ENCODE measurements at places on chromosomes 7 and 10.

GRCh38 chr10:86759073-86759672, 2.8 kb downstream of the BMPR1A start:
- DNase-seq: no peak

DNA sequence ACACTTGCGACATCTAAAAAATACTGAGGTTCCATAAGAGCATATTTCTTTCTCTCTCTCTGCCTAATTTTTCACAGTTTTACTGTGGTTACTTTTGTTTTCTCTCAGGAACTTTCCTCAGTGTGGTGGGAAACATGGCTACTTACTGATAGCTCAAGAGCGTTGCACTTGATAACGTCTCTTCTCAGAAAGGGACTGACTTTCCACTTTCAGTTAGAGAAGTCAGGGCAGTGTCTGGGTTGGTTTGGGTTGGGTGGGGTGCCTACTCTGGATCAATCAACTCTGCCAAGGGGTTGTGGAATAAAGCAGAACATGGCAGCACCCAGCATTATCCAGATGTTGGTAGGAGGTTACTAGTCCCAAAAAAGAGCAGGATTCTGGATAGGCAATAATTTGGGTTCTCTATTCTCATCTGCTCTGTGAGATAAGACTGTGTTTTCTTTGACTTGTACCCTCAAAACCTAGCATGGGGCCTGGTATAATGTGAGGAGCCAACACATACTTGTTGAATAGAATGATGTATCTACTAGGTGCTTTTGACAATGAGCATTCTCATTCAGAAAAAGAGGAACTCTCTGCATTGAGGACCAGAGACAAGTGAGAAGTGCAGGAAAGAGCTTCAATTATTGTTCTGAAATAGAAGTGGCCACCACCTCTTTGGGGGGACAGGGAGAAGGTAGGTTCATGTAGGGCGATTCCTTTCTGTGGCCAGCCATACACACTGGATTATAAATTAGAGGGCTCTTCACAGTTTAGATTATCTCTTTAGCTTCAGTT, 315.7 kb downstream of the REEP3 start:
- no peak for DNase-seq

DNA sequence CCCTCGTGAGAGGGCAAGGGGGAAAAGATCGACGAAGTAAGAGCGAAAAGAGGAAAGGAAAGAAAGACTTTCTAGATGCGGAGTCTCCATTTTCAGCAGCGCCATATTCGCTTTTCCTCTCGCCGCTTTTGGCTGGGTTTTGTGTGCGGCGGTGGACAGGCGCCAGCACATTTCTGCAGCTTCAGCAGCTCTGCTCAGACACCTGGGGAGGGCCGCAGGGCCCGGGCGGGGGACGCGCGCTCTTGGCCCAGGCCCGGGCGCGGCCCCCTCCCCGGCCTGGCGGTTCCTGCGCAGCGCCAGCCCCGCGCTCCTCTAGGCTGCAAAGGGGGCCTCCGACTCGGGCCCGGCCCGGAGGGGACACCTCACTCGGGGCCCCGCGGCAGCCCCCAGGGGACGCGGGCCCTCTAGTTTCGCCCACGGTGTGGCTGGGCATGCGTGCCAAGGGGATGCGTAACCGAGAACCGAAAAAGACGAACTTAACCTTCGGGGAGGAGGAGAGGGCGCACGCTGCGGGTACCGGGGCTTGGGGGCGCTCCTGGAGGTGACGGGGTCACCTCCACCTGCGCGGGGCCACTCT, 34.5 kb upstream of the EBLN1 start:
- peak; percentile 60 for DNase-seq

DNA sequence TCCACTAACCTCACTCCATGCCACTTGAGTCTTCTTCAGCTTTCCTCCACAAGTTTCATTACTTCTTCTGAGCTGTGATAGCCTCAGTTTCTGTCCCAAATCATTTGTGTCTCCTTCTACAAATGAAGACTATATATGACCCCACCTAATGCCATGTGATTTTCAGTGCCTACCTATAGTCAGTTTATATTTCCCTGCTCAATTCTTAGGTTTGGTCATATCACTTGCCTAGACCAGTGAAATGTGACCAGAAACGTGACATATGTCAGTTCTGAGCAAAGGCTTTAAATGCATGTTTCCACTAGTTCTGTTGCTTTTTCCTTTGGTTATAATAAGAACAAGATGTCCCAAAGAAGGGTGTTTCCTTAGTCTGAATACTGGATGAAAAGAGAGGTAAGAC, 24.6 kb upstream of the REEP3 start:
- DNase-seq: no peak

DNA sequence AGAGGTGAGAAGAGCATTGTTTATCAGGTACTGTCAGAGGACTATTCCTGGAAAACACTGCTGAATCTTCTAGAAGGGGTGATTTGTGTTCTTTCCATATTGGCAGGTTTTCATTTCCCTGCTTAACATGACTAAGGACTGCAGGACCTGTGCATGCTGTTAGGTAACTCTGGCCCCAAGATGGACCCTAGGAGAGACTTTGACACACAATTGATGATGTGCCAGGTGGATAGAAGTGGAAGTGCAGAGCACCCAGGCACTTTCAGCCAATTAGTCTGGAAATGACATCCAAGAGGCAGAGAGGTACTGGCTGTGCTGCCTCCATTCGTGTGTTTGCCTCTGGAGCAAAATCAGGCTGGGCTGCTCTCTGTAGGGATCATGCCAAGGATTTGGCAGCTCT, 496.3 kb upstream of the GALNT17 start:
- DNase-seq: no peak

DNA sequence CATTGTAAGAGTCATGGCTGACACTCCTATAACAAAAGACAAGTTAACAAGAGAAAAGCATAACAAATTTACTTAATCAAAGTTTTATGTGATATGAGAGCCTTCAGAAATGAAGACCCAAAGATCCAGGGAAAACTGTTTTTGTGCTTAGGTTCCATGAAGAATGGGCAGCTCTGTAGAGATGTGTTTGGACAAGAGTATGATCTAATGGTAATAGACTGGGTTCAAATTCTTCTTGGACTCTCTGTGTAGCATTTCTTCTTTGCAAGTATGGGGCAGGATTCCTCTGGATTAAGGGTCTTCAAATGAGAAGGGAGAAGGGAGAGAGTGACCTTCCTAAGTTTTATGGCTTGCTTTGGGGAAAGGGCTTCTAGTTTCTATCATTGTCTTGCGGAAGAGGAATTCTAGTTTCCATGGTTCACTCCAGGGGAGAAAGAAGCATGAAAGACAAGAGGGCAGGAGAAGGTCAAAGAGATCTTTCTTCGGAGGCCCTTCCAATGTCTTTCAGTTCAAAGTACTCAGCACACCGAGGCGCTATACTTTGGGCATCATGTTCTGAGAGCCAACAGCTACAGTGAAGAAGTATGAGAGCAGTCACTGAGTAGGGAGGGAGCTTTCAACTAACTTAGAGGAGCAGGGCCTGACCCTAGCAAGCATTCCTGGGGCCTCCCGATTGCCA, 15.4 kb downstream of the IFIT3 start:
- no peak for DNase-seq

DNA sequence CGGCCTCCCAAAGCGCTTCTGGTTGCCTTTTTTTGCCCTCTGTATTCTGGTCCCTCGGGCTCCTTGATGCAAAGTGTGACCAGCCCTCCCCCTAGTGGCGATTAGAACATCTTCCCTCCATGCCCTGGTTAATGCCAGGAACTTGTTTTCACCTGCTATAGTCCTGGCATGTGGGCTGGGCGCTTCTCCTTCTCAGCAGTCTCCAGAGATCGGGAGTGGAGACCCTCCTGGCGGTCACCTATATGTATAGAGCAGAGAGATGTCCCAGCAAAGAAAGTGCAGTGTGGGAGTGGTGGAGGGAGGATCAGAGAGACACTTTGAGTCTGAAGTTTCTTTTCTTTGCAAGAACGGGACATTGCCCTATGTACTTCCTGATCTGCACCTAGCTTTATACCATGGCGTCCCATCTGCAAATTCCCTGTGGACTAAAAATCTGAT, 264.1 kb downstream of the OTUD1 start:
- DNase-seq: peak; percentile 68

DNA sequence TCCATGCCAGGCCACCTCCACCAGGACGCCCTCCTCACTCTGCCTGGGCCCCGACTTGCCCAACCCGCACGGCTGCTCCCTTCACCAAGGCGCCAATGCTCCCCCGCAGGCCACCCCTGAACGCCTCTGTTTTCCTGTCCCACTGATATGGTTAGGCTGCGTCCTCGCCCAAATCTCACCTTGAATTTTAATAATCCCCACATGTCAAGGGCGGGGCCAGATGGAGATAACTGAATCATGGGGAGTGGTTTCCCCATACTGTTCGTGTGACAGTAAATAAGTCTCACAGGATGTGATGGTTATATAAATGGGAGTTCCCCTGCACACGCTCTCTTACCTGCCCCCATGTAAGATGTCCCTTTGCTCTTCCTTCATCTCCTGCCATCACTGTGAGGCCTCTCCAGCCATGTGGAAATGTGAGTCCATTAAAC, 29.8 kb downstream of the RSU1 start:
- peak; percentile 75 for DNase-seq

- DNase-seq: no peak
These were observed 932 bp downstream of the ESYT2 start for GRCh38 chr7:158828133-158829020.

GRCh38 chr10:71274901-71275796, 43.9 kb upstream of the SLC29A3 start:
- DNase-seq: no peak

DNA sequence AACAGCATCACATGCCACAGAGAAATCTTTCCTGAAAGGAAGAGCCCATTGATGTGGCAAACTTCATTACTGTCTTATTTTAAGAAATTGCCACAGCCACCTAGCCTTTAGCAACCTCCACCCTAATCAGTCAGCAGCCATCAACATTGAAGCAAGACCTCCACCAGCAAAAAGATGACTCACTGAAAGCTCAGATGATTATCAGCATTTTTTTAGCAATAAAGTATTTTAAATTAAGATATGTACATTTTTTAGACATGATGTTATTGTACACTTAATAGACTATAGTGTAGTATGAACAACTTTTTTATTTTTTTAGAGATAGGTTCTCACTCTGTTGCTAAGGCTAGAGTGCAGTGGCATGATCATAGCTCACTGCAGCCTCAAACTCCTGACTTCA, 14.8 kb downstream of the STEAP1B start:
- no peak for DNase-seq

- DNase-seq: no peak
These were observed 253.5 kb downstream of the MAGI2 start for GRCh38 chr7:79199961-79200360.

DNA sequence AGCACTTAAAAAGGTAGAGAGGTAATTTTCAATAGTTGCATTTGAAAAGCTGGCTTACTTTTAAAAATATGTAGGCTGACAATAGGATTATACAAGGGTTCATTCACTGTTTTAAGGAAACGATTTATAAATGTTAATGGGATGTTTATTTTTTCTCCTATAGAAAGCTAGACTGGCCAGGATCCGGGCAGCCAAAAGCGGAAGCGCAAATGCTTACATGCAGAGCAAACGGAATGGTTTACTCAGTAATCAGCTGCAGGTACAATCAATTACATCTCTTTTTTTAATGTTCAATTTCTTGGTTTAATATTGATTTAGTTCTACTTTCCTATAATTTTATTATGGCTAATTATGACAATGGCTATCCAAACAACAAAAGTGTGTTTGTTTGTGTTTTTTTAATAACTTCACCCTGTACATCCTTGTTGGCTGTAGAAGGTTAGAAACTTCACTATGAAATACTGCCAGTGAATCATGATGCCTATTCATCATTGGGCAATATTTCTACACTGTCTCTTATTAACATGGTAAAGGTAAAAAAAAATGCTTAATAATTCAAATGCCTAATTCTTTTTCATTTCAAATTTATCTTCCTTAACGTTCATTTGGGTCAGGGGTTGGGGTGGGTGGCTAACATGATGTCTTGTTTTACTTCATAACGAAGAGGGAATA, 116.4 kb downstream of the TSPAN12 start:
- no peak for DNase-seq

DNA sequence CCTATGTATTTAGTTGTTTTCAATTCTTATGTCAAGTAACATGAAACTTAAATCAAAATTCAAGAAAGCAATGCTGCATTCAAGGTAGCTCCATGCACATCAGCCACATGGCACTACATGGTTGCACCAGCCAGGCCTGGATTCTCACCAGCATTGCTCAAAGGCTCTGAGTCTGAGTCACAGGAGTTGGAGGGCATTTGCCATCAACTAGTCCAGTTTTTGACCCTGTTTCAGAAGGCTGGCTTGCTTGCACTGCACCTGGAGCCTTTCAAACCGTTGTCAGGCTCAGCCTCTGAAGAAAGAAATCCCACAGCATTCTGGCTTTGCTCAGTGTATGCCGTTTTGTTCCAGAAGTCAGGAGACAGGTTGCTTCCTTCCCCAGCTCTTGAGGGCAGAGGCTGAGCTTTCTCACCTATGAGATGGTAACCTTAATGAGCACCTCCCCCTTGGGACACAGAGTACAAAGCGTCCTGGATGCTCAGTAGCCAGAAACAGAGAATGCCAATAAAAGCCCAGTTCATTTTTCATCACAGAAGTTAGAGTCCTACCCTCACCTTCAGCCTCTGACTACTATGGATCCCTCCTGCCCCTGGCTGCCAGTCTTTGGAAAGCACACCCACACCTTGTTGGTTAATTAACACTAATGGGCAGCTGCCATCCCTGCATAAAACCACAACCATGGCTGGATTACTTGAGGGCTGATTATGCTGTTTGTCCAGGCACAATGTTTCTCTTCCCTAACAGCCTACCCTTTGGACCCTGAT, 288.4 kb upstream of the LRRTM3 start:
- no peak for DNase-seq

DNA sequence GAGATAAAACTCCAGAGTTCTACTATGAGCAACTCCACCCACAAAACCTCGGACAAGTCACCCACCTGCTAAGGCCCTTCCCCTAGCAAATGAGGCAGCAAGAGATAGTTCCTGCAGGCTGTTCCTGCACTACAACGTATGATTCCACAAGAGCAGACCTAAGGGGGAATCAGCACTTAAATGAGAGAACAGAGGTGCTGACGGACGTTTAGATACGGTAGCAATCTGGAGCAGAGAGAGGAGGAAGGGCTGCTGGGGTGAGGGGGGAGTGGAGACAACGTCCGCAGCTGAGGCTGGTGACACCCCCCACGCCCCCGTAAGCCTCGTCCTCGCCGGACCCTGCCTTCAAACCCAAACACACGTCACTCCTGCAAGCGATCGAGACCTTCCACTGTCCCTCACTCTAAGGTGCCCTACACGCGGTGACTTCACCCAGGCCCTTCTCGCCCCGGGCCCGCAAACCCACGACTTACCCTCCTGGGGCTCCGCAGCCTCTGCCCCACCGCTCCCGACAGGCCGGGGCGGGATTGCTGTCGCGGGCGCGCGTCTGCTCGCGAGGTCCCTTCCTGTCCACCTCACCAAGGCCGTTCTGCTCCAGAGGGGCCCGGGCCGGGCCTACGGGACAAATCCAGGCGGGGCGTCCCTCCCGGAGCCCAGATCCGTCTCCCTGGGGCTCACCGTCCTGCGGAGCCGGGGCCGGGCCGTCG, 635 bp downstream of the ZNF12 start:
- peak; percentile 22 for DNase-seq

- DNase-seq: peak; percentile 7
These were observed 64.9 kb downstream of the ZNF92 start for GRCh38 chr7:65438598-65438997.

GRCh38 chr7:79513261-79513660, 59.8 kb upstream of the MAGI2 start:
- no peak for DNase-seq
